ENCODE measurements at places on chromosomes 5 and 9.

DNA sequence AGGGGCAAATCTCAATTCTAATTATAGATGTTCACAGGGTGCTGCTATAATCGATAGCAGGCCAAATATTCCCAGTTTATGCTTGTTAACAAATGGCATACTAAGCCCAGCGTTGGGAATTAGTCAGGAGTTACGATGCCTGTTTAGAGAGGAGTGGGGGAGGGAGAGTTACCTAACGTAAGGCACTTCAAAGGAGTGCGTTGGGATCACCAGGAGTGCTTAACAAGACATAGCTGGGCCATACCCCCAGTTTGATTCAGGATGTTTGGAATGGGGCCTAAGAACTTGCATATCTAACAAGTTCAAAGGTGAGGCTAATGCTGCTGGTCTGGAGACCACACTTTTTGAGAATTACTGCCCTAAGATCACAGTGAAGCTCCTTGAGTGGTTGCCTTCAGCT, 14.5 kb upstream of the SRP19 start:
- DNase-seq: no peak

GRCh38 chr5:5419291-5420210, 2.9 kb upstream of the ICE1 start:
- DNase-seq: peak; percentile 29

DNA sequence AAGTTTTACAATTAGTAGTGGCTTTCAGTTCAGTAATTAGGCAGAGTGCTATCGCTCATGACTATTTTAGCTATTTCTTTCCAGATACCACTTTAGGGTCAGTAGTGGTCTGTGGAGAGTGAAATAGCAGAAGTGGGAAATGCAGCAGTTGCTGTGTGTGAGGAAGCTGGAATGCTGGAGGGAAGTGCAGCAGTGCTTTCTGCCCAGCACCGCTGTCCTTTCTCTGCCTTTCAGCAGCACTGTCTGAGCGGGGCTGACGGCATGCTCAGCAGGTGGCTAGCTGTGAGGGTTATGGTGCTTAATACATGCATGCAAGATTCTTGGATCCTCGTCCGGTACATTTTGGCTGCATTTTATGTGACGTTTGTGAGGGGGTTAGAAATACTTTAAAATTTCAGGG, 213.9 kb downstream of the PBX3 start:
- no peak for DNase-seq

DNA sequence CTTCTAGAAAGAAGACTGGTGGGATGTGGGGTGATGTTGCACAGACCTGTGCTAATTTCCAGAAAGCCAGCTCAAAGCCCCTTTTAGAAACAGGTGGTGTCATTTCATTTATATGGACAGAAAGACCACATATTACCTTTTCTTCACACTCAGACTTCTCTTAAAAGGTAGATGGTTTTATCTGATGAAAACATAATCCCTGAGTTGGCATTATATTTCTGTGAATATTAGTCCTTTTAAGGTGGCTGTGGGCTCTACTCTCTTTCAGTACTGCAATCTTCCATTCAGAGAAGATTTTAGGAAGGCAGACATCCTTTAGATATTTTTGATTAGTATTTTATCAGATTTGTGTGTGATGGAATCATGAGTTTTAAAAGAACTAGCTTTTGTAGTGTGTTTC, 73.2 kb downstream of the PPIC start:
- no peak for DNase-seq

GRCh38 chr9:125486152-125486508, 220.9 kb downstream of the MAPKAP1 start:
- DNase-seq: no peak

DNA sequence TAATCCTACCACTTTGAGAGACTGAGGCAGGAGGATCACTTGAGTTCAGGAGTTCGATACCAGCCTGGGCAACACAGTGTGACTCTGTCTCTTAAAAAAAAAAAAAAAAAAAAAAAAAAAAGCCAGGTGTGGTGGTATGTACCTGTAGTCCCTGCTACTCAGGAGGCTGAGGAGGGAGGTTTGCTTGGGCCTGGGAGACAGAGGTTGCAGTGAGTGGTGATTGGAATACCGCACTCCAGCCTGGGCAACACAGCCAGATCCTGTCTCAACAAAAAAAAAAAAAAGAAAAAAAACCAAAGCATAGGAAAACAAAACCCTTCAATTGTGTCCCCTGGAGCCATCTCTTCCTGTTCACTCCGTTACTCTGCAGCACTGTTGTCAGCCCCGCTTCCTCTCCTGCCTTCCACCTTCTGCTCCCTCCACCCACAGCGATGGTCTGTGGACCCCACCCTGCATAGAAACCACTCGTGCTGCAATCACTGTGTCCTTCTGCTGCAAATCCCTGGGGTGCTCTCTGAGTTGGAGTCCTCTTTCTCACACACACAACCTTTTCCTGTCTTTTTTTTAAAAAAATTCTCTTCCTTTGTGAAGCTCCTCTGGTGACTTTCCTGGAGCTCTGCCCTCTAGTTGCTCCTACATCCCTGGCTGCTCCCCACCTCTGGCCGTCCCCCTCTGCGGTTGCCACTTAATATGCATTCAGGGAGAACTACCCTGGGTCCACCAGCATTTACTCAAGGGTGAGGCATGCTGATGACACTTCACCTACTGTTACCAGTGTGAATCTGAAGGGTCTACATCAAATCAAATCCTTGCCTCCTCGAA, 22.2 kb downstream of the CCT5 start:
- no peak for DNase-seq

DNA sequence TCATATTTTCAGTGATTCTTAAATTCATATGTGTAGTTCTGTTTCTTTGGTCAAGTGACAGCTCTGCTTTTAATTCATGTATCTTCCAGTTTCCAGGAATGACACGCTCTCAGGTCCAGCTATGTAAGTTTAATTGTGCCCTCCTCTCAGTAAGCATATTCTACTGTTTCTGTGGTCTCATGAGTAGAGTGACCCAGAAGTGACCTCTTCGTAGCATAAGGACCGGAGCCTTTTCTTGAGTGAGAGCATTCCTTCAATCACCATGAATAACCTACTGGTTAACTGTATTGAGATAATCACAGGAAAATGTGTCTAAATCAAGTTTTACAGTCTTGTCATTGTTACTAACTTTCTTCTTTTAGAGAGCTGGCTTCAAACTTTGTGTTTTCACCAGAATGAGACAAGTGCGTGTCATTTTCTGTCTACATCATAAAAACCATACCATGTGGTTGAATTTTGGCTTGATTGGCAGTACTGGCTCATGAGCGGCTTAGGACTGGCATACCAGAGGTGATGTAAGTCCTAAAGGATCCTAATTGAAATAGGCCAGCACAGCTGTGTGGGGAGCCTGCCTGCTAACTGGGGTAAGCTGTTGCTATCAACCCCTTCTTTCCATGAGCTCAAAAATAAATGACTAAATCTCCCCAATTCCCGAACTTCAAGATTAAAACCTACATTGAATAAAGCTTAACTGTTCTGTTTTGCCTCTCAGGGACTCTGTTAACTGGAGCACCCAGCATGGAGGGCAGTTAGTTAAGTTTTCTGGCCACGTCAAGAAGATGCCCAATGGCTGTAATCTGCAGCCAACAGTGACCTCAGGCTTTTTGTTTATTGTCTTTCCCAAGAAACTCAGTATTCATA, 4.8 kb downstream of the ADAMTSL1 start:
- DNase-seq: no peak

- peak; percentile 6 for DNase-seq
Measured at GRCh38 chr9:21856301-21857094, 54.1 kb downstream of the MTAP start.

Data from CD4-positive, alpha-beta T cell treated with Interferon alpha-2 for 1 hour (primary cell).